CD4-positive, alpha-beta T cell treated with Interleukin-21 for 1 hour (primary cell): ENCODE measurements at places on chromosomes 11 and 22.

DNA sequence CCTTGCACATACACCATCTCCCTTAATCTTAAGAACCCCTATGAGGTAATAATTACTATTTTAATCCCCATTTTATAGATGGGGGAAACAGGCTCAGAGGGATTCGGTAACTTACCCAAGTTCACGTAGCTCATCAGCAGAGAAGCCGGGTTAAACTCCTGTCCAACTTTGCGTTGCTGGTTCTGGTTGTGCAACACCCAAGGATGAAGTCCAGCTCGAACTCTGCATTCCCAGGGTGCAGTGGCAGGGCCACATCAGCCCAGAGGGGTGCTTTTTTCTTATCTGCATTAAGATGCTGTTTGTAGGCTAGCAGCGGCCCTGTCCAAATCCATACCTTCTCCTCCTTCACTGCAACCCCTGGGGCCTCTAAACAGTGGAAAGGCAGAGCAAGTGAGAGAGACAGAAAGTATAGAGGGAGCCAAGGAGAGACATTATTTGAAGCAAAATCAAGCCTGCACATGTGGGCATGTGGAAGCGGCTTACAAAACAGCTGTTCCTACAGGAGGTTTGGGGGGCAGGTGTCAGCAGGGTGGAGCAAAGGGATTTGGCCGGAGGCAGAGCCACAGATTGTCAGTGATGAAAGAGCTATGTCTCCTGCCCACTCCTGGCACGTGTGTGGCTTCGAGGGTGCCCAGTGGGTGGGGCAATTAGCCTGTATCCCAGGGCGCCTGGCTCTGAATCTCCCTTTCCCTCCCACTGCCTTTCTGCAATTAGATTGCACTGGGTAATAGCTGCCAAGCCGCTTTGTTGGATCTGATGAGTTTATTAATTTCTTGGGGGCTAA, 129.5 kb upstream of the TBCEL start:
- DNase-seq = no peak

- DNase-seq = no peak
Observed at GRCh38 chr22:30864441-30865420, 103.8 kb downstream of the MORC2 start.

GRCh38 chr22:45246060-45246985, 5.6 kb upstream of the KIAA0930 start:
- DNase-seq = no peak

- peak; percentile 42 for DNase-seq
Observed at GRCh38 chr11:104916442-104916841, 18.2 kb upstream of the CASP12 start.

DNA sequence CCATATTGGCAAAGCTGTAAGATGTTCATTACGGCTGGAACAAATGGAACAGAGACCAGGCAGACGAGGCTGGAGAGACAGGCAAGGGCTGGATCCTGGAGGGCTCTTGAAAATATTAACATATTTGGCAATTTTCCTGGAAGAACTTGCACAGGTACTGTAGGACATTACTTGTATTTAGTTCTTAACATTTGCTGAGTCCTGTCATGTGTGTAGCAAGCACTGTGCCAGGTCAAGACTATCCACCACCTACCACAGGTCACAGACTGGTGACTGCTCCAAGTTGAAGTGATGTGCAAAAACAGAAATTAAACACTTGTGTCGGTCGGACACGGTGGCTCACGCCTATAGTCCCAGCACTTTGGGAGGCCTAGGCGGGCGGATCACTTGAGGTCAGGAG, 58.7 kb upstream of the TNRC6B start:
- no peak for DNase-seq

- peak; percentile 24 for DNase-seq
Observed at GRCh38 chr11:61949169-61950034, 749 bp upstream of the BEST1 start.

DNA sequence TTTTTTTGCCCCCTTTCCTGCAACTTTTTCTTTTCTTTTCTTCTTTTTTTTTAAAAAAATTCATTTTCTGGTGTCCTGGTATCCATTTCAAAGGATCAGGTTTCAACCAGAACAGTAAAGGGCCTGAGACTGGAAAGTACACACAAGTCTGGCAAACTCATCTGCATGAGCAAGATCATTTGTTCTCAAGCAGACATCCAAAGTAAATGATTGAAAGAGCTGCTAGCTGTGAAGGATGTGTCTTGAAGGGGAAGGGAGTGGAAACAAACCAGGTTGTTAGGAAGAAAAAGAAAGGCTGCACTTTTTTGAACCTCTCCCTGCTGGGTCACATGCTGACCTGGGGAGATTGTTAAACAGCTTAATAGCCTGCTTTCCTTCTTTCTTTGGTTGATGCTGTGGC, 5.3 kb downstream of the YAP1 start:
- no peak for DNase-seq

GRCh38 chr11:32947978-32948377, 55.4 kb downstream of the QSER1 start:
- DNase-seq = no peak

DNA sequence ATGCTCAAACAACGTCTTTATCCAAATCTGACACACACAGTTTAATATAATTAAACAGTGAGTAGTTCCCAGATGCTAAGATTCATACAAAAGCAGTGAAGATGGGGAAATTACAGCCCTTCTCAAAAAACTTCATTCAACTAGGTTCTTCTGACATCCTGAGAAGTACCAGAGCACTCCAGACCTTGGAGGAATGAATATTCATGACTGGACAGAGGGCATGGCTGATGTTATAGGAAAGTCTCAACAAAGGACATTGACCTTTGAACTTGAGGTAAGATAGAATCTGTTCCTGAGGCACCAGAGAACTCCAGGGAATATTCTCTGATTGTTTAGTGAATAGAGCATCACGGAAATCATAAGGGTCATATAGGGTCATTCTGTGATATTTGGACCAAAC, 106.4 kb upstream of the SLC5A12 start:
- no peak for DNase-seq

- DNase-seq = no peak
Observed at GRCh38 chr22:48427731-48428211, 1399.9 kb downstream of the BRD1 start.

- no peak for DNase-seq
Observed at GRCh38 chr11:3037945-3038271, 19.3 kb downstream of the CARS1 start.

DNA sequence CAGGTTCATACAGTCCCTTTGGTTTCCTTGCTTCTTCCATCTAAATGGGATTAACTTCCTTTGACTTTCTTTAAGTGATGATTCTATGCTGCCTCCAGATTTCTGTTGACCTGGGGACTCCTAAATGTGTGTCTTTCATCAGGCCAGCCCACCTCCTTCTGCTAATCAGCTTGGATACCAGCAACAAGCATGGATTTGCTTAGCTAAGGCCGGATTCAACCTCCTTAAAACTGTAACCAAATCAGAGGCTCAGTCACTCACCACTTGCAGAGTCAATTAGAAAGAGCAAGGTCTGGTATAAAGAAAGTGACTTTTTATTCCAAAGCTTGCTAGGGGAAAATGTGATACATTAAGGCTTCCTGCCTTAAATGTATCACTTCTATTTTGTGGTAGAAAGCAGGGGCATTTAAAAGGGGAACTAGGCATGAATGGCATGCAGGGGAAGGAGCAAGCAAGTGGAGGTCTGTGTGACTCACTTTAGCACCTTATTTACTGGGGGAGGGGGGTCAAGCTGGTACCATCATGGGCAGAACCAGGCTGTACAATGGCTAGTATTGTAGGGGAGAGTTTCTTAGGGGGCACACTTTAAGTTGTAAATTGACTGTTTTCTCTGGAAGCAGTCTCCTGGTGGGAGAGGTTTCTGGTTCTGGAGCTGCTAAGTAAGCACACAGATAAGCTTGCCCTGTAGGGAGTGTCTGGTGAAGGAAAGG, 239.0 kb upstream of the PDGFD start:
- DNase-seq = no peak

DNA sequence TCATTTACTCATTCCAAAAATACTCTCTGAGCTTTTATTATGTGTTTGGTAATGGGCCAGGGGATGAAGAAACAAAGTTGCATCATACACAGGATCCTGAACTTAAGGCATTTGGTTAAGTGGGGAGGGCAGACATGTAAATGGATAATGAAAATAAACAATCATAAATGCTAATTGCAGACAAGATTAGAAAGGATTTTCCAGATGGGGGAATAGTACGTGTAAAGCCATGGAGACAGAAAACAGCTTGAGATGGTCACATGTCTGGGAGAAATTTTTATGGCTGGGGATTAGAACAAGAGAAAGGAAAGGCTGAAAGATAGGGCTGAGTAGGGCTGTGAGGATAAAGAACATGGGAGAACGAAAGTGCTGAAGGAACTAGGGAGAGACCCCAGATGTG, 534.3 kb upstream of the LARGE1 start:
- DNase-seq = no peak

GRCh38 chr11:30936491-30936890, 350.3 kb upstream of the MPPED2 start:
- DNase-seq = no peak

GRCh38 chr11:63761931-63762653, 6.5 kb downstream of the ZFTA start:
- no peak for DNase-seq

- DNase-seq = no peak
Observed at GRCh38 chr11:62182147-62182891, 7.7 kb upstream of the SCGB1D1 start.

DNA sequence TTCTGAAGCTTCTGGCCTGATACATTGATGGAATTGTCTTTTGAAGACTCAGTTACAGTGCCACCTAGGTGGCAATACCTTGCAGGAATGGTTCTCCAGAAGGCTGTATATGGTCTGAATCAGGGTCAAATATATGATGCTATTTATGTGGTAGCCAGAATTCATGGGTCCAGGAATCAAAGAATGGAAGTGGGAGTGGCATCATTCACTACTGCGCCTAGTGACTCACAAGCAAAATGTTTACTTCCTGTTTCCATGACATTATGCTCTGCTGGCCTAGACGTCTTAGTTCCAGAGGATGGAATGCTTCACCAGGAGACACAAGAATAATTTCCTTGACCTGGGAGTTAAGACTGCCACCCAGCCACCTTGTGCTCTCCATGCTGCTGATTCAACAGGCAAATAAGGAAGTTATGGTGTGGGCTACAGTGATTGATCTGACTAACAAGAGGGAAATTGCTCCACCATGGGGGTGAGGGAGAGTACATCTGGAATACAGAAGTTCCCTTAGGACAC, 491.8 kb downstream of the ETS1 start:
- DNase-seq = no peak

DNA sequence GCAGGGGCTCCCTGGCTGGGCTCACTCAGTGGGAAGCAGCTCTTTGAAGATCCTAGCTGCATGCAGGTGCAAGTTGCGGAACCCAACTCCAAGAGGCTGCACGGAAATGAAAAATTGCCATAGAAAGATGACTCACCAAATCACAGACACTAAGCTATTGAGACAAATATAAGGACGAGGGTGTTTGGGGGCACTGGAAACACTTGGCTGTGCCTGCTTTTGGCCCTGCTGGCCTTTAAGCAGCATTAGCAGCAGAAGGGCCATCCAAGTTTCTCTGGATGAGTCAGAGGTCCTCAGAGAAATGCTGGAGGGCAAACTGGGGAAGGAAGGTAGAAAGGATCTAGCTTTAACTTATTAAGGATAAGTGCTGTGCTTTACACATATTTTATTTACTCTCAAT, 282.3 kb downstream of the KIRREL3 start:
- DNase-seq = no peak

DNA sequence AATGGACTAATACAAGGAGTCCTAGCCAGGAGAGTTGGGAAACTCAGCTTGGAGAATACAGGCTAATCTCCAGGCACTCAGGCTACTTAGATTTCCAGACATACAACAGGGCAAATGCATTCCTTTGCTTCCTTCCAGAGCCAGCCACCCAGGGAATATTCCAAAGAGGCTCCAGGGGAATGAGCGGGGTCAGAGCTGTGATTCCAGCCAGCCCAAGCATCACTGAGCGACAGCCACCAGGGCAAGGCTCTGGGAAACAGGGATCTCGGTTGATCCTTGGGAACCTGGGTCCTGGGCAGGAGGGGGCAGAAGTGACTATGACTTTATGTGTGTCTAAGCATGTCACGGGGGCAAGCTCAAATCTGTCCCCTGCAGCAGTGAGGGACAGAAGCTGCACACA, 112.3 kb upstream of the LMO1 start:
- DNase-seq = no peak

- no peak for DNase-seq
Observed at GRCh38 chr22:17359501-17359900, 9.8 kb upstream of the CECR2 start.
